ENCODE measurements at places on chromosomes 7 and 10.

GRCh38 chr10:76719006-76719405, 918.6 kb downstream of the KCNMA1 start:
- DNase-seq = no peak

GRCh38 chr10:34967335-34967880, 122.7 kb downstream of the CUL2 start:
- DNase-seq = no peak

GRCh38 chr7:43462836-43463235, 120.1 kb upstream of the STK17A start:
- DNase-seq = no peak

GRCh38 chr7:18916826-18917225, 200.6 kb downstream of the TWIST1 start:
- no peak for DNase-seq

Data from amniotic stem cell (primary cell).